ENCODE measurements at places on chromosomes 11 and 22.

GRCh38 chr11:24585192-24585591 lies 88.3 kb downstream of the LUZP2 start:
- DNase-seq, result no peak

- no peak for DNase-seq
Measured at GRCh38 chr11:69828276-69828970, 9.2 kb upstream of the FGF3 start.

DNA sequence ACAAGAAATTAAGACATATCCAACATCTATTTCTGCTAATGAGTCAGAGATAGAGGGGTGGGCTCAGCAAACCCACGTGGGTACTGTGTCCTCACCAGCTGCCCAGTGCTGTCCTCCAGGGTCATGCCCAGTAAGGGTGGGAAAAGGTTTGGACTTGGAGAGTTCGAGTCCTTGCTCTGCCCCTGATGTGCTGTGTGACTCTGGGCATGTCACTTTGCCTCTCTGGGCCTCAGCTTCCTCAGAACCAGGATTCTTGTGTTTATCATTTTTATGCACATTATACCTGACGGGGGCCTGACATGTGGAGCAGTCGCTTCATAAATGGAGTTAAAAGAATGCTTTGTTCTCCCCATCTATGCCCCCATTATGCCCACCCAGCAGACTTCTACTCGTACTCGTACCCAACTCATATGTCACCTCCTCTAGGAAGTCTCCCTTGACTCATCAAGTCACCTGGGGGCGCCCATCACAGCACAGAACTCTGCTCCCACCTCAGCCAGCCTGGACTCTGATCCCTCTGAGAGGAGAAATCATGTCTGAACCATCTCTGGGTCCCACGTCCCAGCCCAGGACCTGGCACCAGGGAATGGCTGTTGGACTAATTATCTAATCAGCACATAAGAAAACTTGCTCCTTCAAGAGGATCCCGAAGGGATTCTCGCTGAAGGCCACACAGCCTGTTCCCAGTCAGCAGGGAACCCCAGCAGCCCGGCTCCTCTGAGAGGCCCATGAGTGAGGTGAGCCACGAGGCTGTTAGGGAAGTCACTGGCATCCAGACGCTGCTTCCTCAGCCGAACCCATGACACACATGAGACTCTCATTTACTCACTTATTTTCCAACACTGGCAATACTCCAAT lies 38.7 kb upstream of the TSKU start:
- DNase-seq, result no peak

GRCh38 chr11:92789761-92790160 lies 179.7 kb upstream of the MTNR1B start:
- no peak for DNase-seq

- no peak for DNase-seq
Measured at GRCh38 chr11:94519478-94520084, 7.3 kb downstream of the C11orf97 start.

- DNase-seq, result no peak
Measured at GRCh38 chr22:37492428-37493344, 6.5 kb upstream of the MFNG start.

- DNase-seq, result peak; percentile 30
Measured at GRCh38 chr11:119584193-119585042, 144.6 kb downstream of the NECTIN1 start.

- peak; percentile 96 for DNase-seq
Measured at GRCh38 chr11:104772806-104773241, 125.4 kb downstream of the CASP12 start.

GRCh38 chr11:114194702-114195101 lies 101.5 kb upstream of the NNMT start:
- no peak for DNase-seq

DNA sequence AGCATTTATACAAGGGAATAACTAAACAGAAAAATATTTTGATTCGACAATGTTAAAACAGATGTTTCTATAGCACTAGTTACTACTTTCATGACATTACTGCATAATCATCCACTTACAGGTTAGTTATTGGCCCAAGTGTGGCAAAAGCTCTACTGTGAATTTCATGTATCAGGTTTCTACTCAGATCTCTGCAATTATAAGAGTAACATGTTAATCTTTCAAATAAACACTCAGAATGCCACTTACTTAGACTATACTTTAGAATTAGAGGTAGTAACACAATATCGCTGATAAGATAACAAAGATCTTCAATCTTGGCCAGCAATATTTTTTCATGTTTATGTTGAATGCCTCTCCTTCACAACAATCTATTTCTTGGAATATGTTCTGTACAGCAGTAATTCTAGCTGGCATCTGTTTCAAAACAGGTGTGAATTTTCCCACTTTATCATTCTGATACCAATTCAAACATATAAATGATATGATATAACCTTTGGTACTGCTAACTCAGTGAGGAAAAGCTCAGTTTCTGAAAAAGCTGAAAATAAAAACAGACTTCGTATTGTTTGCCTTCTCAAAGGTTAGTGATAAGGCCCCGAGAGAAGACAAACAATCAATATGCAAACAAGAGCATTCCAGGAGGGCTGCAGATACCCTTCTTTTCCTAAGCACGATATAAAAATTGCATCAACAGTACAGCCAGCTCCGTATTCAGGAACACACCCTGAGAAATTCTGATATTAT lies 11.0 kb upstream of the CCDC34 start:
- DNase-seq, result no peak

DNA sequence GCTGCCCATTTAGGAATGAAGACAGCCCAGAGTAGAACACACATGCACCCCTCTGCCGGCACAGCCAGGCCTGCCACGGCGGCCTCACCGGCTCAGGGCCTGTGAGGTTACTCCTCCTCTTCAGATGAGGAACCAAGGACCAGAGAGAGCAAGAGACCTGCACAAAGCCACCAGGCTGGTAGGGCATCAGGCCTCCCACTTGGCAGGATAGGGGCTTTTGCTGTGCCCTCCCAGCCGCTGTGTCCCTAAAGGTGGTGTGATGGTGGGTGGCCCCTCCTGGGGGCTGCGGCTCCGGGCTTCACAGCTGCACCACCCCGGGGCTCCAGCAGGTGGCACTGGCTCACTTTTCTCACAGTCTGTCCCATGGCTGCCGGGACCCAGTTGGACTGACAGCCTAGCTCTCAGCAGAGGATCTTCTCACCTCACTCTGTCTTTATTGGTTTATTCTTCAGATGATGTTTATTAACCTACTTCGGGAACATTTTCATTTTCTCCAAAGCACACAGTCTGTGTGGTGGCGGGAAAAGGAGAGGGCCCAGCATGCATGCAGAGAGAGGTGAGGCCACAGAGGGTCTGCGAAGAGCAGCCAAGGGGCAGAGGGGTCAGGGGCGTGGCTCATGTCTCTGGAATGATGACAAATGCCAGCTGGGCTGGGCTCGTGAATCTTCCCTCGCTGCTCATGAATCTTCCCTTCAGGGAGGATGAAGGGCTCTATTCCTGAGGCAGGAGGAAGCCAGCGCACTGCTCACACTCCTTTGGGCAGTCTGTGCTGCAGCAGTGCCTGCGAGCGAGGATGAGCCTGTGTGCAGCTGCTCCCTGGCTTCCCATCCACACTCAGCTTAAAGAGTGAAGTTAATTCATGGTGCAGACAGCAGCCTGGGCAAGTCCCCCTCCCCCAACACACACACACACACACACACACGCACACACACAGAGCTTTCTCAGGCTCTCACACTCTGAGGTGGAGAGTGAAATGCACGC lies 101.1 kb upstream of the PITPNB start:
- peak; percentile 44 for DNase-seq

GRCh38 chr22:19050117-19050516 lies 72.1 kb downstream of the DGCR2 start:
- DNase-seq, result no peak

- peak; percentile 55 for DNase-seq
Measured at GRCh38 chr11:112511271-112511670, 250.6 kb upstream of the PLET1 start.

DNA sequence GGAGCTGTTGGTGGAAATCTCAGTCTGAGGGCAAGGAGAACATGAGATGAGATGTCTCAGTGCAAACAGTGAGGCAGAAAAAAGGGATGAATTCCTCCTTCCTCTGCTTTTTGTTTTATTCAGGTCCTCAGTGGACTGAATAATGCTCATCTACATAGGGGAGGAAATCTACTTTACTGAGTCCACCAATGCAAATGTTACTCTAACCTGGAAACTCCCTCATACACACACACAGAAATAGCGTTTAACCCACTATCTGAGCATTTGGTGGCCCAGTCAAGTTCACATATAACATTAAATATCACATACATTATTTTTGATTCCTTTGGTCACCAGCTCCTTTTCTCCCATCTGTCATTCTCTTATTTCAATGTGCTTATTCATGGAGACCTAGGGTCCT lies 418.8 kb downstream of the TMEM135 start:
- no peak for DNase-seq

DNA sequence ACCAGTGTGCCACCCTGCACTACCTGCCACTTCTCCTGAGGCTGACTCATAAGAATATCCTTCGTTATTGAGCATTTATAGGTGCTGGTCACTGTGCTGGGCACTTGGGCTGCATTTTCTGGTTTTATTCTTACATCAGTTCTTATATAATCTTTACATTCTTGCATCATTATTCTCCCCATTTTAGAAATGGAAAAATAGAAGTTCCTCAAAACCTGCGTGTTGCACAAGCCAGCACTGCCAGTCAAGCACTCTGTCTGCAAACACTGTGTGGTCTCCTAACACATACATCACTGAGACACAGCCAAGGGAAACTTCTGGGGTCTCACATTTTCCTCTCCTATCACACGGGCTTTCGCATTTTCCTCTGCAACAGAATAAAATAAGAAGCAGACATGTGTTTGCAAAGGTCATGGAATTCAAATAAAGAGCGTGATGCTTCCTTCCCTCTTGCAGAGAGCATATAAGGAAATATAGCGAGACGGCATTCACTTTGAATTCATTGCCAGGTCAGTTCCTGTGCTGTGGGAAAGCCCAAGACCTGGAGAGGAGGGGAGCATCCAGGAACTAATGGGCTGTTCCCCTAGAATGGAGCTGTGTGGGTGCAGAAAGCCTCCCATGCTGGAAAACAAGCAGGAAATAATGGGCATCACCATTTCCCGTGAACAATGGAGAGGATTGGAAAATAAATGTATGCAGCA lies 73.9 kb upstream of the SEZ6L start:
- DNase-seq, result no peak

DNA sequence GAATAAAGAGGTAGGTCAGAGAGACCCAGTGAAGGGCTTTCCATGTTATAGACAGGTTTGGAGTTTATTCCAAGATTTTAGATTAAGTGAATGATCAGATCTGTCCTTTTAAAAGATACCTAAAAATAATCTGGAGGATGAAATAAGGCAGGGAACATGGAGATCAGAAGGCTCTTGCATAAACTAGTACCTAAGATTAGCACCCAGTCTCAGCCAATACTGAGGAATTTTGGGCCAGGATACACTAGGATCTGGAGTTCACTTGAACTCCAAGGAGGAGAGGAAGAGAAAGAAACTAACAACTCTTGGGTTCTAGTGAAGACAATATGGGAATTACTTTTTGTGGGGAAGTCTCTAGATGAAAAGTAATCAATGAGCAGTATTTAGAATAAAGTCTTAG lies 47.9 kb upstream of the RAPSN start:
- no peak for DNase-seq

Data from foreskin keratinocyte (primary cell).